T-cell (primary cell): ENCODE measurements at places on chromosomes 5 and 9.
A peak's percentile ranks its signal among the peaks of the same experiment; 100 is the strongest.

- DNase-seq: no peak
Measured at GRCh38 chr5:58044166-58044565, 415.7 kb downstream of the PLK2 start.

GRCh38 chr9:113511856-113512761 lies 48.6 kb downstream of the RGS3 start:
- DNase-seq: peak; percentile 59

DNA sequence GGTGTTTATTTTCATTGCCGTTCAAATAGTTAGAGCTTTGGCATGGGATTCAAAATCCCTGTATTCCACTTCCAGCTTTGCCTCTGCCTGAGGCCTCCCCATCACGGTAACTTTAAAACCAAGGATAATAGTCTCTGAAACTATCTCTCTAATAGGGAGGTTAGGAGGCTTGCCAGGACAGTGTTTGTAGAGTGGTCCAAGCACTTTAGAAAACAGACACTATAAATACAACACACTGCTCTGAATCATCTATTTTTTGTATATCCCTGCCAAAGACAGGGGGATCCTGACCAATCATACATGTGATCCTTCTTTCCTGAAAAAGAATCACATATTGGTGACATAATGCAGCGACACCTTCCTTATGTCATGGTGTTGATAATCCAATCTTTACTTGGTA lies 326.8 kb downstream of the BNC2 start:
- DNase-seq: no peak

DNA sequence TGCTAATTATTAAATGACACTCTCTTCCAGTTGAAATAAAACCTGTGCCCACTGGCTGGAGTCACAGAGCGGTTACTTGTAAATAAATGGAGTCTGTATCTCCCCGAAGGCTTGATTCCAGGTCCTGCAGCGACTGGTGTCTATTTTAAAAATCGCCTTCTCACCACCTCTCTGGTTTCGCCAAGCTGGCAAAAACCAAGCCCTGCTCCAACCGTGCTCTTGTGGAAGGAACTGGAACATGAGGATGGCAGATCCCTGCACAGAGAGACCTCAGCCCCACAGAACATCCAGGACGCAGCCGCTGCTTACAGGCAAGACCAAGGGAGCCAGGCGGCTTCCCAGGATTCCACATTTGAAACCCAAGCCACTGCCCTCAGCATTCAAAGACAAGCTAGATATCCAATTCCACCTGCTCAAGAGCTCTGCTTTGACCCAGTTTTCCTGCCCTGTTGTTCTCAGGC lies 15.0 kb downstream of the SEMA4D start:
- DNase-seq: no peak

DNA sequence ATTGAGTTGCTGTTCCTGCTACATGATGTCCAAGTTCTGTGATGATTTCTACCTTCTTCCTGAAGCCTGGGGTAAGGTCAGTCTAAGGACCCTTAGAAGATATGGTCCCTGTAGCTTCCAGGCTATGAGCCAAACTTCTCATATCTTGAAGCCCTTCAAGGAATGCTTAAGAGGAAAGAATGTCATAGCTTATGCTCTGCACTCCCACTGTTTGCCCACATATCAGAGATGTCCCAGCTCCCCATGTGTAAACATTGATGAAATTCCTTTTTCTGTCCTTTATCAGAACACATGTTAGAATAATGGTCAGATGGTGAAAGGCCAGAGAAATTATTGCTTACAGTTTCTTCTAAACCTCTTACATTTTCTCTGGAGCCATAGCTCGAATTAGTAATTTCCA lies 41.4 kb upstream of the RUSC2 start:
- no peak for DNase-seq

GRCh38 chr5:64632251-64632650 lies 58.1 kb upstream of the SHISAL2B start:
- DNase-seq: no peak

DNA sequence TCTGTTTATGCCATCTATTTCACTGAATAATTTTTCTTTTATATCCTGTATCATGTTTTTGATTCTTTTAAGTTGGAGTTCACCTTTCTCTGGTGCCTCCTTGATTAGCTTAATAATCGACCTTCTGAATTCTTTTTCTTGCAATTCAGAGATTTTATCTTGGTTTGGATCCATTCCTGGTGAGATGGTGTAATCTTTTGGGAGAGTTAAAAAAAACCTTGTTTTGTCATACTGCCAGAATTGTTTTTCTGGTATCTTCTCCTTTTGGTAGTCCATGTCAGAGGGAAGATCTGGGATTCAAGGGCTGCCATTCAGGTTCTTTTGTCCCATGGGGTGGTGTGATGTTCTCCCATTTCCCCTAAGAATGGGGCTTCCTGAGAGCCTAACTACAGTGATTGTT lies 800.8 kb upstream of the TYRP1 start:
- no peak for DNase-seq

GRCh38 chr5:5810461-5810860 lies 388.0 kb downstream of the ICE1 start:
- DNase-seq: no peak

- DNase-seq: no peak
Measured at GRCh38 chr9:125810161-125810560, 63.0 kb downstream of the PBX3 start.

GRCh38 chr9:86660146-86660943 lies 287.0 kb downstream of the GAS1 start:
- DNase-seq: no peak

DNA sequence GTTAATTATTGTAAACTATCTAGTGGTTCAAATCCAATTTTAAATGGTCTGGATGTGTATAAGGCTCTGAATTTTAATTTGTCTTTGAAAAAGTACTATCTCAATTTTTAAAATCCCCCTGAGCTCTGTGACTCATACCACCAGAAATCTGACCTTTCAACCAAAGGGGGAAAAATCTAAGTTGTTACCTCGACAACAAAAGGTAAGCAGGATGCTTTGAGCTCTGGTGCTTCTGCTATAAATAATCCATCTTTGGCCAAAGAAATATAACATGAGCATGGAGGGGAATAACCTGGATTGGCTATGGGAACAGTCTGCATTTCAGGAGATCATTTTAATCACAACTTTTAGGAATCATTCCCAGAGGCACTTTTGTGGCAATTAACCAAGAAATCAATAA lies 76.3 kb upstream of the PCSK1 start:
- no peak for DNase-seq

DNA sequence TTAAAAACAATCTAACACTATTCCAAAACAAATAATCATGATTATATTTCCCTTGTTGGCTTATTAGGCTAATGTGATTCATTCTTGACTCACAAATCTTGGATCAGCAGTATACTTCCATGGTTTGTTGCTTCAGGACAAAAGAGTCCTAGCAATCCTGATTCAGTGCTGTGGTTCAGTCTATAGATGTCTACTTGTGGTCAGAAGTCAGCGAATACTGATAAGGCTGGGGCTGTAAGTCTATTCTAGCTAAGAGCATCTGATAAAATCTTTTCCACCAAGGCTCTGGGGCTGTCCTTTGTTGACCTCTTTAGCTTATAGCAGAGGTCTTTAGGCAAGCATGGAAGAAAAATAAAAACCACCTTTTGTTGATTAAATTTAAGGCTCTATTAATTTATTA lies 4.4 kb upstream of the SMIM3 start:
- DNase-seq: no peak

DNA sequence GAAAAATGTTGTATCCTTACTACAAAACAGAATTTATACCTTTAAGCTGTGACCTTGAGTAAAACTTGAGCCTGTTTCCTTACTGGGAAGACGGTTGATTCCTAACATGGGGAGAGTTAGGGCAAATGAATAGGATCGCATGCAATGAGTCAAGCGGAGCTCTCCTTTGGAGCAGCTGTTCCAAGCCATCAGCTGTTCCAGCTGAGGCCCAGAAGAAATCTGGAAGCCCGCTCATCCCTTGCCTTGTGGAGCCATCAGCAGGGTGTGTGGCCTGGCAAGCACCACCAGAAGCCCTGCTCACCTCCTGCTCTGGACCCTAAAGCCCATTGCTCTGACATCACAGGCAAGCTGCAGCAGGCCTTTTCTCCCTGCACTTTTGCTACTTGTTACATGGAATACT lies 8.0 kb downstream of the KIAA1191 start:
- DNase-seq: no peak

DNA sequence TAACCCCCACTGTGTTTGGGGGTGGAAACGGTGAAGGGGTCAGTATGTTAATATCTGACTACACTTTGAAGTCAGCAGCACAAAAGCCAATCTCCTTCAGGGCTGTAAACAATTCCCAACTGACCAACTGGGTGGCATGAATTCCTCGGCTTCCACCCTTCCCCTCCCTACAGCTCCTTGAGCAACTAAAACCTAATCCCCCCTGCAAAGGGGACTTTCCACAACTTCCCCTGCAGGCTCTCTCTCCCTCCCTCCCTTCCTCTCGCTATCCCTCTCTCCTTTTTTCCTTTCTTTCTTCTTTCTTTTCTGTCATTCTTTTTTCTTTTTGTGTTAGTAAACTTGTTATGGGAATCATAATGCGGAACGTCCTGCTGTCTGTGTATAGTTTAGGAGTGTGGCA lies 65.1 kb upstream of the PTCH1 start:
- no peak for DNase-seq

DNA sequence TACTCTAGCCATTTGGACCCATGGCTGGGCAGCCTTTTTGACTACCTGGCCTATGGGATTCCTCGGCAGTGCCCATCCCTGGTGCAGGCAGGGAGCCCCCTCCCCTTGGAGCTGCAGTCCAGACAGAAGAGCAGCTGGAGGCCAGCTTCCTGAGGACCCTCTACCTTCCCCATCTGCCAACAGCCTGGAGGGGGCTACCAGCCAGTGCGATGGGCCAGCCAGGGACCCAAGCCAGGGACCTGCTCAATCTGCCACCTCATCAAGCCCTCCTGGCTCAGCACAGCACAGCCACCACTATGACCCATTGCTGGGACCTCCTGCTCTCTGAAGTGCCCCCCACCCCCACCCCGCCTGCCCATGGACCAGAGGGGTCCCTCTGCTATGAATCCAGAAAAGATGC lies 22.6 kb upstream of the TDRD7 start:
- no peak for DNase-seq
